Activated CD4-positive, alpha-beta T cell treated with anti-CD3 and anti-CD28 coated beads for 36 hours (primary cell): ENCODE measurements at places on chromosomes 12 and 14.

GRCh38 chr14:84272290-84272721, 1257.6 kb upstream of the FLRT2 start:
- DNase-seq, result no peak

DNA sequence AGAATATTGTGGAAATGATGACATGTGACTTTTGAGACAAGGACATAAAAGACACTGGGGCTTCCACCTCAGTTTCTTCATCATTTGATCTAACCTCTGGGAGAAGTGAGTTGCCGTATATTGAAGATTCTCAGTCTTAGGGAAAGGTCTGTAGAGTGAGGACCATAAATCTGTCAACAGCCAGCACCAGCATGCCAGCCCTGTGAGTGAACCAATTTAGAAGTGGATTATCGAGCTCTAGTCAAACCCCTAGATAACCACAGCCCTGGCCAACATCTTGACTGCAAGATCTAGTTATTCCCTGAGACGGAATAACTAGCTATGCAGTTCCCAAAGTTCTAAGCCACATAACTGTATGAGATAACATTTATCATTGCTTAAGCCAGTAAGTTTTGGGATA, 108.8 kb upstream of the PTPRR start:
- DNase-seq, result no peak

DNA sequence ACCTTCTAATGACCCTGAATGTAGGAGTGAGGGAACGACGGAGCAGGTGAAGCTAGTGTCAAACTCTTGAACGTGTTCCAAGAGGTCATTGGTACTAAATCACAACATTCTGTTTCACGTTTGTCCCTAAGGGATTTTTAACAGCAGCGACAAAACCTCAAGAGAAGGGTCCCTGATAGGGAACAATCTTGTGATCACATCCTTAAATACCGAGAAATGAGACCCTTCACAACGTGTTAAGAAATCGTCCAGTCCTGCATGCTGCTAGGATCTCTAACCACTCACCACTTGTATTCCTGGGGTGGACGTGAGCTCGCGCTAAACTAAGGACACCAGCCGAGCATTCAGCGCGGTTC, 134.1 kb upstream of the KRAS start:
- DNase-seq, result no peak

DNA sequence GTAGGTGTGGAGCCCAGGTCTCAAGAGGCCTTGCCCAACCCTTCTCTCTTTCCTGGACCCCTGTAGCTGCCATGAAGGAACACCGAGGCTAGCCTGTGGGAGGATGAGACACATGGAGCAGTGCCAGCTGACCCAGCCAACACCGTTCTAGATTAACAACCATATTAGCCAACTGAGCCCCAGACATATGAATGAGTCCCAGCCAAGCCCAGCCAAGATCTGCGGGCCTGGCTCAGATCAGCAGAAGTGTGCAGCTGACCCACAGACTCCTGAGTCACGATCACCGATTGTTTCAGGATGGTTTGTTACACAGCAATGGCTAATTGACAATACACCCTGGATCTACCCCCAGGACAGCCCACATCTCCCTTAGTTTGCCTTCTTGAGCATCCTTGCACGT, 82.1 kb downstream of the NTF3 start:
- DNase-seq, result no peak

- no peak for DNase-seq
These were observed 24.9 kb downstream of the SPTSSA start for GRCh38 chr14:34436960-34437728.

DNA sequence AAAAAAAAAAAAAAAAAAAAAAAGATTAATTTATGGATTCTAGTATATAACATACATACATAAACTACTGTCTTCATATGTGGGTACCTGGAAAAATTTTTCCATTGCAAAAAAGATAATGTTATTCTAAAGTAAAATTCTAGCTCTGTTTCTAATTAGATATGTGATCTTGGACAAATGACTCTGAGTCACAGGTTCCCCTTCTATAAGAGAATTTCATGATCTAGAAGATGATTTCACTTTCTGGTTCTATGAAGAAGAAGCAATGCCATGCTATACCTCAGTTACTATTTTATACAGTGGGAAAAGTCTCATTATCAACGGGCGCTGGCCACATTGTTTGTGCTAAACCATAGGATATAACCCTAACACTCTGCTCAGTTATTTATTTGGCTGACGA, 351.3 kb downstream of the ZFP36L1 start:
- no peak for DNase-seq

DNA sequence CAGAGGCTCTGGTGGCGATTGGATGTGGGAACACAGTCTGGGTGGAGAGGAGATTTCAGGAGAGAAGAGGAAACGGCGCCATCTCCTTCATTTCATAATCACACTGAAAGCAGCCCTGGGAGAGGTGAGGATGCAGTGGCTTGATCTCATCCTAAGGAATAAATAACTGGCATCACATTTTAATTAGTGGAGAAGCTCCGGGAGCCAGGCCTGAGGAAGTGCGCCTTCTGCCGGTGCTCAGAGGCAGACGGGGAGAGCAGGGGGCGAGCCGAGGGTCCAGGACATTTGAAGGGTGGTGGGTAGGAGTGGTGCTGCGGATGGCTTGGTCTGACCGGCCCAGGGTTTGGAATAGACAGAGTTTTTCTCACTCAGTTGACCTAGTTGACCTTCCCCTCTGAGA, 265.0 kb downstream of the CACNA1C start:
- no peak for DNase-seq

DNA sequence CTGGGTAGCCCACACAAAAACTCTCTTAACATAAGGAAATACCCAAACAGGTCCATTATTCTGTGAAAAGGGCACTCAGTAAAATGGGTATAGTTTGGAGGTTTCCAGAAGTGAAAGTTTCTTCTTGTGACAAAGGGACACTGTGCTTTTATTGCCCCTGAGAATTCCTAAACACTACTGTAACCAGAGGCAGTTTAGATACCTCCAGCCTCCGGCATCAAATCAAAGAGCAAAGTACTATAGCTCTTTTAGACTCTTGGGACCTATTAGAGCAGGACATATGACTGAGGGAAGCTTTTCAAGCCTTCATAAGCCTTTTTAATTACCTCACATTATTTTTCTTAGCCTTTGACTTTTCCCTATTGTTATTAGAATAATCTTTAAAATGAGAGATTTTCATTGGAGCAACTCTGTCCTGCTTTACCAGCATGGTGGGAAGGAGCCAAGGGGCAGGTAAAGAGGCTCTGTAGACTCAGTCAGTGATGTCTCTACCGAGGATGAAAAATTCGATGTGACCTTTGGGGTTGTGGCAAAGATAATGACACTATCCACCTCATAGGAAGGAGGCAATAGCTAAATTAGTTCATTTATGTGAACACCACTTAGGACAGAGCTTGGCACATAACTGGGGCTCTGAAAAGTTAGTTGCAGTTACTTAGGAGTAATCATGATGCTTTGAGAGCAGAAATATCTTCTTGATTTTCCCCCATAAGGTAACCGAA, 85.1 kb downstream of the IFNG start:
- no peak for DNase-seq

DNA sequence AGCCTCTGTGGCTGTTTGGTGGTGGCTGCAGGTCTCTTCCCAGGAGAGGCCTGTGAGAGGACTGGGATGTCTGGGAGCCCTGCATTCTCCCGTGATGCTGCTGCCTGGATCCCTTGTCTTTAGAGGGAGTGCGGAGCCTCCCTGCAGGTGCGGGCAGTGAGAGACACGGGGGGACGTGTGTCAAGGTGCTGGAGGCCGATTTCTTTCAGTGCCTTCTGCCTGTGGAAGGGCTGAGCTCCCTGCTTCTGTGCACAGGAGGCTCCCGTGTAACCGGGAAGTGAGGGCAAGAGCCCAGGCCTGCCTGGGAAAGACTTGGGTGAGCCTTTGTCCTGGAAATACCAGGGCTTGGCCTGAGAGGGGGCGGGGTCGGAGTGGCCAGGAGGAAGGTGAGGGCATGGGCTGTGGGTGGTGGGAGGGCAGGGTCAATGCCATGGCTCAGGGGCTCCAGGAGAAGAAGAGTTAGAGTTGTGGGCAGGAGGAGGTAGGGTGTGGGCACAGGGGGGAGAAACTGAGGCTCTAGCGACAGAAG, 372.2 kb downstream of the TMEM121 start:
- no peak for DNase-seq

DNA sequence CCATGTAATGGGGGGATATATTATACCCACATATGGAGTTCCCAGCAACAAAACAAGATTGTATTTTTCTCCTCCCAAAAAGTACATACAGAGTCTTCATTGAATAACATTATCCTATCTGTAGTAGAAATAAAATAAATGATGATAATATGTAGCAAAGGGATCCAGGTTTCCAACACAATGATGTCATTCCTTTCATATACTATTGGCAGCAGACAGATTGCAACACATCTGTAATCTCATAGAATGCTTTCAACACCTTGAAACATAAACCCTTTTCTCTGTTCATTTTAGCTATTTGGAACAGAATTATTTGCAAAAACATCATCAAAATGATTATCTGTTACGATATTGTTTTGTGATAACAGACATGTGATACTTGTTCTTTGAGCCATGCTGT, 317.6 kb downstream of the DPF3 start:
- DNase-seq, result no peak

- DNase-seq, result no peak
These were observed 505.1 kb upstream of the TMEM132C start for GRCh38 chr12:127761880-127762279.

GRCh38 chr12:47067176-47067575, 12.2 kb upstream of the PCED1B start:
- DNase-seq, result peak; percentile 61

GRCh38 chr14:100410056-100410565, 87.0 kb downstream of the SLC25A47 start:
- DNase-seq, result no peak

GRCh38 chr12:127162307-127162706, 1104.7 kb upstream of the TMEM132C start:
- DNase-seq, result no peak

- DNase-seq, result no peak
These were observed 21.5 kb upstream of the YARS2 start for GRCh38 chr12:32777159-32777558.

DNA sequence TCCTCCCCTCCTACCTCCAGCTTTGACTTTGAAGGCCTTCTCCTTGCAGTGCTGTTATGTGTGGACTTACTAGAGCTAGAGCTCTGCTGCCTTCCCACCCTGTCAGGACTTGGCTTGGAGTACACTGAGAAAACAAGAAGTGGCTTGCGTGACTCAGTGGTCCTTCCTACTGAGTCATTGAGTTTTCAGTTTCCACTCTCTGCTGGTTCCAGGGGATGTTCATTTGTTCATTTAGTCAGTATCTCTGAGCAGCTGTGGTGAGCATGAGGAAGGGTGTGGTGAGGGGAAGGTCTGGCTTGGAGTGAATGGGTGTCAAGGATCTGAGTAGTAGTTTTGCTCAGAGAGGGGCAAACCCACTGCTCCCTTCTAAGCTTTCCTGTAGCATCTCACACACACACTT, 17.2 kb upstream of the ELK3 start:
- peak; percentile 88 for DNase-seq

GRCh38 chr14:59482541-59483331, 1.5 kb downstream of the L3HYPDH start:
- no peak for DNase-seq

DNA sequence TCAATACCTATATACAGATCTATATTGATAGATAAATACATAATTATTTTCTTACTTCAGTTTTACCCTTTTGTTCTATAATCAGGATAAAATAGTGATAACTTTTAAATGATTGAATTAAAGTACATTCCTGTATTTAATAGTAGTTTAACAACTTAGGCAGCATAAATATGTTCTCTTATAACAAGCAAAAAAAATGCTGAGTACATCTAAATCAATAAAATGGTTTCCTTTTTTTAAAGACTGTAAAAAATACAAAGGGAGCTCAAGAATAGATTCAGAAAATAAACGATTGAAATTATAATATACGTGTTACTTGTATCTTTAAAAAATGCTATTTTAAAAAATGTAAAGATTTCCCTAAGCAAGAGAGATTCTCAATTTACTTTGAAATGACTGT, 393.7 kb upstream of the TMEM132C start:
- DNase-seq, result no peak

DNA sequence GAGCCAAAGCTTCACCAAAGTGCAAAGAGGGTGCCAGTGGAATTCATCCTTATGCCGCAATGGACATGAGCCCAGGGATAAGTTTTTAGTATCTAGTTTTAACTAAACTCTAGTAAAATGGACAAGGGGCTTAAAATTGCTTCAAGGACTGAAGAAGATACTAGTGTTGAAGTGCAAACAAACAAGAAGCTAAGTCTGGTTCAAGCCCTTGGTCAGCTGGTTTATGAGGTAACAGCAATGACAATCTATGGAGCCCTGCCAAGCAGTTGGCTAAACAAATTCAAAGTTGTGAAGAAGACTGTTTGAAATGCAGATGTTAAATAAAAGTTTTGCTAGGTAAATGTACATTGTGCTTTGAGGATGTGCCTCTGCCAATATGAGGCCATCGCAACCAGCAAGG, 209.4 kb downstream of the KTN1 start:
- no peak for DNase-seq
